ENCODE measurements at places on chromosomes 1 and 21.

GRCh38 chr1:224683936-224684335, 67.8 kb downstream of the CNIH3 start:
- DNase-seq, result peak; percentile 96

GRCh38 chr21:34615487-34615814, 538 bp upstream of the RCAN1 start:
- no peak for DNase-seq

GRCh38 chr1:45752441-45753052, 2.1 kb upstream of the IPP start:
- no peak for DNase-seq

- DNase-seq, result no peak
Observed at GRCh38 chr1:5404412-5405203, 587.6 kb downstream of the NPHP4 start.

GRCh38 chr1:225426395-225427234, 1.2 kb downstream of the LBR start:
- DNase-seq, result peak; percentile 40

DNA sequence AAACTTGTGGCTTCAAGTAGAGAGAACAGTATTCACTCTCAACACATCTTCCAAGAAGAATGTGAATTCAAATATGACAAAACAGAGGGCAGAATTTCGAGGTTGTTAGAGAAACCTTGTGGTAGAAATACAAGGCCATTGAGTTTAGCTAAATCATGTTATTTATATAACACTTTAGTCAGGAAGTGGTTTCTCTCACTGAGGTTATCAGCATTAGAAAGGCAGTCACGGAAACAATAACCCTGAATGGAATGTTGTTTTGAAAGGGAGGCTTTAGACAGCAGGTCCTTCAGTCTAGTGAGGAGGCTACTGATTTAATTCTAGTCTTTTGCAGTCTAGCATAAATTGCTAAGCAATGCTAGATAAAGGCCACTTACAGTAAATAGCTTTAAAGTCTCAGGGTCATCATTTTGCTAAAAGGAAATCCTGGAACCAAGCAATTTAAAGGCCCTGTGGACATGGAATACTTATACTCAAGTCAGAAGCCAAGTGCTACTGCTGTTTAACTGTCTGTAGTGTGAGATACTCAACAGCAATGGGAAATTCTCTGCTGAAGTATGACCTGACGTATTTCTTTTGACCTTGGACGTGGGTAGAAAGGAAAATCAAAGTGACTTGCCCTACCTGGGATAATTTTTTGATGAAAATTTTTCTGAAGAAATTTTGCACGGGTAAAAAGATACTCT, 89.0 kb upstream of the CHODL start:
- no peak for DNase-seq

DNA sequence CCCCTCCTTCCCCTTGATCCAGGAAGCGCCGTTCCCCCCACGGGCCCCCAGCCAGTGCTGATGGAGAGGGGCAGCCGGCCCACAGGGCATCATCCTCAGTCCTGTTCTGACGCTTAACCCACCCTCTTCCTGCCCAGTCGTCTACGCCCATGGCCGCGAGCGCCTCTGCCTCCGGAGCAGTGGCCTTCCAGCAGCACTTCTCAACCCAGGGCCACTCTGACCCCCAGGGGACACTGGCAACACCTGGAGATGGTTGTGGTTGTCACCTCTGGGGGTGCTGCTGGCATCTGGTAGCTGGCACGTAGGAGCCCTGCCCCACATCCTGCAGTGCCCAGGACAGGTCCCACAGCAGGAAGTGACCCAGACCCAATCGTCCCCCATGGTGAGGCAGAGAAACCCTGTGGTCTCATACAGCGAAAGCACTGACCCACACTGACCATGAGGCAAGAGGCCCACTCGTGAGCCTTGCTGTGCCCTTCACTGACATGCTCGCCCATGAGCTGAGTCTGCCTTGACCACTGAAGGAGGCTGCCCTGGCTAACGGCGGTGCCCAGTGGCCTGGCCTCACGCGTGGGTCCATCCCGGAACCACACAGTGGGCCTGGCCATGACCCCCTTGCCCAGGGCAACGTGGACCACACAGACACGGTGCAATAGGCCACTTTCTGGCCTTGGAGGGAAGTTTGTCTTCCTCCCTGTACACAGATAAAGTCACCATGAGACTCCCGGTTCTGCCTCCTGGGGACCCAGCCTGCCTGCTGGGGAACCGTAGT, 96.8 kb upstream of the ARHGEF16 start:
- DNase-seq, result no peak

DNA sequence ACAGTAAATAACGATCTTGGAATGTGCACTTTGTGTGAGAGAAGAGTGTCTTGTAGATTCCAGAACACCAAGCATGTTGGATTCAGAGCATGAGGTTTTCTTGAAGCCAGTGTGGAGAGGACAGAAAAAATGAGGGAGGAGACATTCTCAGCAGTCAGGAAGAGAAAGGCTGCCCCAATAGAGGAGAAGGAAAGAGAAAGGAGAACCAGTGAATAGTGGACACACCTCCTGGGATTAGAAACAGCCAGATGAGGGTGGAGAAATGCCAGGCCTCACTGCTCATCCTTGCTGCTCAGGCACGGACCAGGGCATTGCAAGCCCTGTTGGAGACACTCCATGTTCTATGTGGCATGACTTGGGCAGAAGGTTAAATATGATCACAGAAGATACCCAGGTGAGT, 69.0 kb upstream of the KAZN start:
- DNase-seq, result no peak

DNA sequence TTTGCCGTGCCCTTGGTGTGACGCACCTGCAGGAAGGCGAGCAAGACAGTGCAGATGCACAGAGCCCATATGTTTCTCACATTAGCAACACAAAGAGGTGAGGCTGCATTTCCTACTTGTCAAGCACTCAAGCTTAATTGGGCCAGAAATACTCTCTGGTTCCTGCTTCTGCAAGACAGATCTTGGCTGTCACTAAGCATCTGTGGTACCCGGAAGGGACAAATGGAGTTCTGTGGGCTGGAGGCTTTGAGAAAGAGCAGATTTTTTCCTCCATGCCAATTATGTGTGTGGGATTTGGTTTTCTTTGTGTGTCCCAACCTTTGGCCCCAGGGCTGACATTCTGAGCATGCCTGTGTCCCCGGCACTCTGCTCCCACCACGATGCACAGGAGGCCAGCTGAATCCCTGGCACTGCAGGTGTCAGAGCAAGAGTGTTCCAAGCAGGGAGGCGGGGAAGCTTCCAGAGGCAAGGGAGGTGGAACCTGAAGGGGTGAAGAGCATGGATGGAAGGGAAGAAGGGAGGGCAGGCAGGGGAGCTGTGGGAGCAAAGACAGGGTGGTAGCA, 52.0 kb upstream of the STUM start:
- DNase-seq, result no peak
